T1000 (cell line): ENCODE measurements at places on chromosomes 5 and 9.

- no peak for DNase-seq
Measured at GRCh38 chr9:104144336-104144735, 50.2 kb downstream of the SMC2 start.

- no peak for DNase-seq
Measured at GRCh38 chr5:41122459-41122858, 51.3 kb upstream of the MROH2B start.

DNA sequence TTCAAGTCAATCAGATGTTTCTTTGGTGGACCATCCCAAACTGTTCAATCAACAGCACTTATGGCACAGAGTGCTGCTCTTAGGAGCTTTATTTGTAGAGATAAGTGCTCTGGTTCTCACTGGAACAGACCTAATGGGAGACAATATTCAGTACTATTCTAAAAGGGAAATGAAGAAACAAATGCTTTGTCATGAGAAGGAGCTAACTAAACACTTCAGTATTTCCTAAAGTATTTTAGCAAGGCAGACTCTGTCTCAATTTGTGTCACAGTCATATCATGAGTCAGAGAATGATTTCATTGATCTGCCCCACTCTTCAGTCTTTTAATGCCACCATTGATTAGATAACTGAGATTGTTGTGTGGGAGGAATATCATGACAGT lies 175.3 kb downstream of the SLF1 start:
- DNase-seq: no peak

- no peak for DNase-seq
Measured at GRCh38 chr5:133669472-133669871, 57.1 kb upstream of the FSTL4 start.

- no peak for DNase-seq
Measured at GRCh38 chr9:134435550-134436378, 109.5 kb downstream of the RXRA start.

GRCh38 chr9:96022445-96023051 lies 147.1 kb downstream of the ERCC6L2 start:
- DNase-seq: no peak

DNA sequence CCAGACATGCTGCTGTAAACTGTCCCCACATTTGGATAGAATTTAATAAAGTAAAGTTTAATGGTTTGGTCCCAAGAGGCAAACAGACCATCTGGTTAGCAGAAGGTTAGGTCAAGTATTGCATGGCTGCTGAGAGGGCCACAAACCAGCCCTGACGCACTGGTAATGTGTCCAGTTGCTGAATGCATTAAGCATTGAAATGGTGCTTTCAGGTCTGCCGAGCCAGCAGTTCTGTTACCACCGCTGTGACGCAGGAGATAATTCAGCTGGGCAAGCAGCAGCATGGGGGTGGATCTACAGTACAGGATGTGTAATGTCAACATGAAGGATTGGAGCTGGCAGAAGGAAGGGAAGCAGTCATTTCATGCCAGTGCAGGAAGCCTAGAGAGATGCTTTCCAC lies 16.0 kb downstream of the ZNF462 start:
- no peak for DNase-seq

GRCh38 chr9:75451505-75451904 lies 363.2 kb downstream of the OSTF1 start:
- peak; percentile 35 for DNase-seq

GRCh38 chr5:67133217-67133616 lies 63.4 kb downstream of the CD180 start:
- no peak for DNase-seq

GRCh38 chr9:137452761-137453642 lies 6.1 kb downstream of the NSMF start:
- DNase-seq: no peak
